Stimulated activated CD4-positive, alpha-beta T cell treated with anti-CD3 and anti-CD28 coated beads, Interleukin-1b, Interleukin-23, amount 100 ng/mL, for 4 hours (primary cell): ENCODE measurements at places on chromosomes 12 and 14.
A peak's percentile ranks its signal among the peaks of the same experiment; 100 is the strongest.

DNA sequence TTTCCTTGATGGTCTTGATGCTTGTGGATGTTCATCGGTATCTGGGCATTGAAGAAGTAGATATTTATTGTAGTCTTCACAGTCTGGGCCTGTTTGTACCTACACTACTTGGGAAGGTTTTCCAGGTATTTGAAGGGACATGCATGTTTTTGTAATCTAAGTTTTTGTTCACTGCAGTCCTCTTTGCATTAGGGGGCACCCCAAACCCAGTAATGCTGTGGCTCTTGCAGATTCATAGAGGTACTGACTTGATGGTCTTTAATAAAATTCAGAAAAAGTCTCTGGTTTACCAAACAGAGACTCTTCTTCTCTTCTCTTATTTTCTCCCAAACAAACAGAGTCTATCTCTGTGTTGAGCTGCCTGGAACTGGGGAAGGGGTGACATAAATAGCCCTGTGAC is 150.9 kb upstream of the SLC16A7 start:
- DNase-seq = no peak

DNA sequence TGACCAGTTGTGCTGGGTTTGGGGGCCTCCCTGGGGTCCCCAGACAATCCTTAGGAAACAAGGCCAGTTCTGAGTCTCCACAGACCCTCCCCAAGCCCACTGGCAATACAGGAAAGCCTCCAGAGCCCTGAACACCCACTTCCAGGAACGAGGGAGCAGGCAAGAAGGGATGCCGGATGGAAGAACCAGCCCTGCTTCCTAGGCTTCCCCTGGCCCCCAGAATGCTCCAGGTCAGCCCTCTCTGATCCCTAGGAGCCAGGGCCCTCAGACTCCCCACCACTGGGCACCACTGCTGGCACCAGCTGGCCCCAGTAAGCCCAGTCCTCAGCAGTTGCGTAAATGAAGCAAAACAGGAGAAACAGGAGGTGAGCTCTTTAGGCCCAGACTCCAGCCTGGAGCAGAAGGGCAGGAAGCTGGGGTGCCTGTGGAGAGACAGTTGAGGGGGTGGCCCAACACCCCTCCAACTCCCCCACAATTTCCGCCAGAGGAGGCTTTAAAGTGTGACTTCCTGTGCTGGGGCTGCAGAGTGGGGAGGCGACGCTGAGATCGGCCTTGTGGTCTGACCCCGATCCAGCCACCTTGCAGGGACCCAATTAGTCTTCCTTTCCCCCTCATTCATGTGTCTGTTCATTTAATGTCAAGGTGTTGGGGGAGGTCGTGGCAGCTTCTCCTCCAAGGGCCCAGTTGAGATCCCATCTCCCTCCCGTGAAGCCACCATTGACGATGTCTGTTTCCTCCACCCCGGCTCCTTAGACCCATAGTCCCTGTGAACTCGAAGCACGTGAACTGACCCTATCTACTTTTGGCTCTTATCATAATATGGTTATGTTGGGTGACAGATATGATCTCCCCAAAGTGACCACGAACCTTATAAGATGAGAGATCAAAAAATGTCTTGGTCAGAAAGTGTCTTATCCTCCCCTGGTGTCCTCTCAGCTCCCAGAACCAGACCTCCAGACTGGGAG is 4.7 kb downstream of the TNFRSF1A start:
- DNase-seq = no peak

DNA sequence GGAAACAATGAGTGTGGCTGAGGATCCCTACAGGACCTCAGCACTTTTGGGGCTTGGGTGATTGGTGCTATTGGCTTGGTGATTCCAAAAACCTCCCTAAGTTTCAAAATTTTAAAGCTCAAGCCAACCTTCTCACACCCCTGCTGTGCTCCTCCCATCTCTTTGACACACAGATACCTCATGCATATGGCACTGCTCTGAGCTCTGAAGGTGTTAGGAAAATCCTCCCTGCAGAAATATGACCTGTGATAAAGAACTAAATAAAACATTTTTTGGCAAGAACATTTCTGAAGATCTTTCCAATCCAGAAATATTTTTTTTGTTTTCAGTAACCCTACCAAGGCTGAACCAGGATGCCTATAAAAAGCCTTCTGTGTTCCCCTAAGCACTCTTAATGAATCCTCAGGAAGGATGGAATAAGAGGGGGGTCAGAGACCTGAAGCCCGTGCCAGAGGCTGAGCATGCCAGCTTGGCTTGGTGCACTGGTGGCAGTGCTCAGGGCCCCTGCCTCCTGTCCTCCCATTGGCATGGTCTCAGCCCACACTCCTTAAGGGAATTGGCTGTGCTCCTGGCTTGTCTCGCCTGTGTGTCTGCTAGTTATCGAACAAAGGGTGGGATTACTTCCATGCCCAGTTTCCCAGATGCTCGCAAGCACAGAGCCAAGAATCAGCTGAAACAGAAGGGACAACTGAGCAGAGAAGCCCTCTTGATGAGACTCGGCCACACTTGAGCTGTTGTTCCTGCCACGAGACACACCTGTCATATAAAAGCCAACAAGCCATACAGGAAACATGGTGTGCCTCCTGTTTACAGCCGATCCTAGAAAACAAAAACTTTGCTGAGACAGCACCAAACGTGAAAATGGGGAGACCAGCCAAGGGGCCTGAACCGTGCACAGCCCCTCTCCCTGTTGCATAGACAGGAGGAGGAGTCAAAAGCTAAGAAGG is 132.7 kb upstream of the EEA1 start:
- no peak for DNase-seq

- no peak for DNase-seq
Measured at GRCh38 chr14:52352061-52352491, 38.0 kb downstream of the PTGER2 start.

DNA sequence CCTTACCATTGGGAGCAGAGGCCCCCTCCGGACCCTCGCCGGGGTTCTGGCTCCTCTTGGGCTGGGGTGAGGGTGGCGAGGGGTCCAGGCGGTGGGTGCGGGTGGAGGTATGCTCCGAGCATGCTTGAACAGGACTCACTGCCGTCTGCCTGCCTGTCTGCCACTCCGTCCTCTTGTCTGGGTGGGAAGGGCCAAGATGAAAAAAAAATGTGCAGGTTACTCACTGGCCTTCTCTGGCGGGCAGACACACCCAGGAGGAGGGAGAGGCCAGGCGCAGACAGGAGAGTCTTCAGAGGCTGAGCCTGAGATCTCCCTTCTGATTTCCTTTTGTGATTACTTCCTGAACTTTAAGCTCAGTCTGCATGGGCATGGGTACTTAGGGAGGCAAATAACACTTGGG is 76.1 kb downstream of the STON2 start:
- DNase-seq = no peak

- no peak for DNase-seq
Measured at GRCh38 chr12:119804011-119804641, 73.0 kb downstream of the CIT start.

DNA sequence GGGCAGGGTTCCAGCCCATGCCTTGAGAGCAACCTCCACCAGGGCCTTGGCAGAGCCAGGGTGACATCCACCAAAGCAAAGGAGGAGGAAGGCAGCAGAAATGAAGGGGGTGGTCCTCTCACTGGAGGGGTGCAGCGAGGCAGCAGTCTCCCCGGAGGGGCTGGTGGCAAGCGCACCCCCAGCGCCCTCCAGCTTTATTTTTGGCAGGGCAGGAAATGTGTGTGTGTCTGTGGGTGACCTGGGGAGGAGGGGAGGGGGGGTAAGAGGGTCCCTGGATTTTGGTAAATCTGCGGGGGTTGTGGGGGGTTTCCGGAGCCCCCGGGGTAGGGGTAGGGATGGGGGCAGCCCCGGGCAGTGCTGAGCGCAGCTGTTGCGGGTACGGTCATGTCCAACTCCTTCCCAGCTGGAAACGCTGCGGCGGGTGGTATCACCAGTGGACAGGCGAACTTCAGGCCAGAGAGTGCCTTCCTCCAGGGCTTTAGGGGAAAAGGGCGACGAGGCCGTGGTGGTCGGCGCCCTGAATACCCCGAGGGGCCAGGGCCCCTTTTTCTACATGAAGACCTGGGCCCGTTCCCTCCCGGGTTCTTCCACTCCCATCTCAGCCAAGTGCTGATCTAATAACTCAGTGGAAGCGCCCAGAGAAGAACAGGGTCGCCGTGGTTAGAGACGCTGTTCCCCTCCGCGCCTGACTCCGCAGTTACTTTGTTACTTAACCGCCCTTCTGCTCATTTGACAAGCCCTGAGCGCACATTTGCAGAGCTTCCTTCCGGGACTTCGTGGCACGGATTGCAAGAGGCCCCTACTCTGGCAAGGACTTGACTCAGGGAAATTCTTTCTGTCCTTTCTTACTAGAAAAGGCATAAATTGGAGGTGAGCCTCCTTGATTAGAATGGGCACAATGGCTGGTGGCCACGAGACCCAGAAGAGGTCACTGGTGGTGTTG is 55.2 kb downstream of the FOS start:
- peak; percentile 38 for DNase-seq

DNA sequence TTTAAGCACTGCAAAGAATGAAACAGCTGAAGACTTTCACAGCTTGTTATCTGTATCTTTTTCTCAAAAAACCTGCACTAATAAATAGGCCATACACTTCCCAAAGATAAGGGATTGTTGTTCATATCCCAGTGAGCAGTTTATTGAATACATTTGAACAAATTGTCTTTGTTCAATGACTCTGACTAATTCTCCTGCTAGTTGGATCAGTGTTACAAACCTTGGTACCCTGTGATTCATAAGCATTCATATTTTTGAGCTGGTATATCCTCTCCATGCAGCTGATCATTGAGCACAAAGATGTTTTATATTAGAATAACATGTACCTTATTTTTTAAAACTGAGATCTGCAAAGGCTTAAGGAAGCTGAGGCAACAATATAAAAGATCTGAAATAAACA is 58.9 kb upstream of the FSCB start:
- DNase-seq = no peak

DNA sequence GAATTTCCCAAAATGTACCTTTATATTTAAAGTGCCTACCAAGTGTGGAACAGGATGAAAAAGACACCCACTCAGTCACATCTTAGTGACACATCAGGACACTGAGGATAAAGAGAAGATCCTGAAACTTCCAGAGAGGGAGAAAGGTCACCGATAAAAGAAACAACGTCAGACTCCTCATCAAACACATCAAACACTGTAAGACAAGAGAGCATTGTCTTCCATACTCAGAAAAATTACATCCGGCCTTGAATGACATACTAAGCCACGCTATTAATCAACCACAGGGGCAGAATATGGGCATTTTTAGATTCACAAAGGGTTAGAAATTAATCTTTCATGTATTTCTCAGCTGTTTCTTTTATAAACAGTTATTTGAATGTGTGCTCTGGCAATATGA is 490.3 kb downstream of the APAF1 start:
- DNase-seq = no peak

GRCh38 chr12:76240281-76240680 is 107.9 kb downstream of the BBS10 start:
- no peak for DNase-seq
